Hematopoietic multipotent progenitor cell treated with erythropoietin and hydrocortisone succinate and interleukin-3 and kit ligand, for 6 days (in vitro differentiated cells): ENCODE measurements at places on chromosomes 4 and X.

GRCh38 chrX:151970027-151970426 lies 4.4 kb downstream of the GABRE start:
- no peak for DNase-seq

DNA sequence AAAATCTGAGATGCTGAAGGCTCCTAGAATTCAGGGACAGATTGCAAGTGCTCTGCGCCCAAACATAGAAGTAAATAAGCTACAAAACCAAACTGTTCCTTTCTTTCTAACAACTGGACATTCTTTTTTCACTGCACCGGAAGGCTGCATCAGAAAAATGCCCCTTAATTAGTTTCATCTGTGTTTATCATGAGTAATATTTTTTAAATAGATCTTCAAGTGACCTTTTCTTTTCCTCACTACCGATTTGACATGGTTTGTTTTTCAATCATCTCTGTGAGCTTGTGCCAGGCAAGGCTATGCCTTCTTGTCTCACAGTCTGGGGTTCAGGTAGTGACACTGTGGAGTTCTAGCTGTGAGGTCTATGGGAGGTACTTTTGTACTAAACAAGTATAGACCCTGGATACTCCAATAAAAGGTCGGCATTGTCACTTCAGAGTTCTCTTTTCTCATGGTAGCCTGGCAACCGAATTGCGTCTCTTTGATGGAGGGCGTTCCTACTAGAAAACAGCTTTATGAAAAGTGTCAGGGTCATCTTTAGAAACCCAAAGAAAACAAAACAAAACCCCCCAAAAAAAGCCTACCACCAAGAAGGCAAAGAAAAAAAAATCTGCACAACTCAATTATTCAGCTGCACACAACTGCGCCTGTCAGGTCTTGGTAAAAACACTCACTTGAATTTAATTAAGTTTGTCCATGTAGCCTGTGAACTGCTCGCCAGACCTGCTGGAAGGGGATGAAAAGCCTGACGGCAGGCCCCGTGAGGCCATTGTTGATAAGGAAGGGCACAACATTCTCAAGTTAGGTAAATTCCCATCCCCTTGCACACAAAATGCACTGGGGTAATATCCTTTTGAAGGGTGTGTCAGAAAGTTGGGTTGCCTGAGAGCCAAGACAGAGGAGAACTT lies 22.8 kb upstream of the ADAMTS3 start:
- no peak for DNase-seq

GRCh38 chr4:29538889-29539646 lies 1181.1 kb upstream of the PCDH7 start:
- no peak for DNase-seq

DNA sequence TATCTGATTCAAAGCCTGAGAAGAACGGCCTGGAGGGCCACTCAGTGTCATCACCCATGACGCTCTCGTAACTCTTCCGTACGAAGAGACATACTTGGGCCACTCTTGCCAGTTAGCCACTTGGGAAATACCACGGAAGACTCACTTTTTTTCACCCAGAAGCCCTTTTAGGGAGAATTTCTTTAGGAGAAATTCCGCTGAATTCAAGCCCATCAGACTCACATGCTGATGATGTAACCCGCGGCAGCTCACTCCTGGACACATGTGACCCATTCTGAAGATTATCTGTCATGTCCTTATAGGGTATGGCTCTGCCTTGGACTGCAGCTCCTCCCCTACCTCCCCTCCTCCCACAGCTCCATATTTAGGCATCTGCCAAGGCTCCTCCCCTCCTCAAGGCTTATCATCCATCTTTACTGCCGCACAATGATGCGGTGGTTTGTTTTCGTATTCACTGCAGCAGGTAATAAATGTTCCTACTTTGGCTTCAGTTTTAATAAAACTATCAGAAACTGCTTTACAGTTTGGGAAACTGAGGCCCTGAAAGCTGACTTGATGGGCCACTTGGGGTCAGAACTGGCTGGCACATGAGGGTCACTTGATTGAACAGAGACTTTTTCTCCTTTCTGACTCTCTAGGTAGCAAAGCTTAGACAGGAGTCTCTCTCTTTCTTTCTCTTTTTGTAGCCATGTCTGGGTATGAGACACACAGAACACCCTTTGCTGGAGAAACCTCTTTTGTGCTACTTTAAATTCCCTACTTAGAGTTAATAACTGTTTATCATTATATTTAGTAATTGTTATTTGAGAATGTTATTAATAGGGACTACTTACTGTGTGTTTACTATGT lies 42.1 kb downstream of the RHOH start:
- peak; percentile 76 for DNase-seq

DNA sequence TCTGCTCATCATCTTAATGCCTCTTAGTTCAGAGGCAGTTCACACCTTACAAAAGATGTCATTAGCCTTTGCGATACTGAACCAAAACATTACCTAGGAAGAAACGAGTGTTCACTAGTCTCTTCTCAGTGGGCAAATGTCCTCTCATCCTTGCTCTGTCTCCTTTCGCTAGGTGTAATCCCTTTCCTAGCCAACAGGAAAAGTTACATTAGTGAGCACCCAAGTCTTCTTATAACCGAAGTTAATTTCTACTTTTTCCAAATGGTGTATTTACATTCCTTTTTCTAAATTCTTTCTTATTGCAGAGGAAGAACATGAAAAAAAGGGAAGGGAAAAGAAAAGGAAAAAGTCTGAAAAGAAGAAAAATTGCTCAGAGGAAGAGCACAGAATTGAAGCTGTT lies 46.9 kb downstream of the SMIM31 start:
- DNase-seq: no peak

DNA sequence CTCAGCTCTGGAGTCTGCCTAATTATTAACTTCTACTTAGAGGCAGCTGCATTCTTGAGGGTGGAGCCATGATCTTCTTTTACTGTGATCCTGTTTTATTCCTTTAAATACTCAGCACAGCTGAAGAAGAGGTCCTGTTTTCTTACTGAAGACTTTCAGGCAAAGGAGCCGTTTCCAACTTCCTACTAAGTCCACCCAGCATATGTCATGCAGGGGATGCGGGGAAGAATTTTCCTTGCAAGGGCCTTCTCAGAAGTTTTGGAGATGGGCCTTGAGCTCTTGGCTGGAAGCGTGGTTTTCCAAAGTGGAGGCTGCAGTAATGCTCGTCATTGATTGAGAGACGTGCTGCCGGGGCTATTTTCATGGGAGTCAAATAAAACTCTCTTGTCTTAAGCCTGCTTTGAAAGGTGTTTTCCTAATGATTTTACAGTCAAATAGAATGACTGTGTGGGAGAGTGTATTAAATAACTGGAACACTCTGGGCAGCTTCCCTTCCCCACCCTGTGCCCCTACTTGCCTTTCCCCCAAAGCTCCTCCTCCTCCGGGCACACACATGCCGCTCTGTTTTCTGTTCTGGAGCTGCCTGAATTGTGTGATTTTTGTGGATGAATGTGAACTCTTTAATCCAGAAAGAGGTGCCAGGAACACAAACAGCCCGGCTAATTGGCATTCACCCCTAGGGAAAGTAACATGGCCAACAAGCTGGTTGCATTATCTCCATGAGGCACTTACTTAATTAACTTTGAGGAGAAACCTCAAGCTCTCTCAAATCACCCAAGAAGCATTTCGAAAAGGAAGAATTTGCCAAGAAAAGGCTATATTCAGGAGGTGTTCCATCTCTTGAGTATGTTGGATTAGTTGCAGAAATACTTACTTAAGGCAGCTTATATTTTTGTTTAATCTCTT lies 28.1 kb downstream of the FGF2 start:
- DNase-seq: no peak

DNA sequence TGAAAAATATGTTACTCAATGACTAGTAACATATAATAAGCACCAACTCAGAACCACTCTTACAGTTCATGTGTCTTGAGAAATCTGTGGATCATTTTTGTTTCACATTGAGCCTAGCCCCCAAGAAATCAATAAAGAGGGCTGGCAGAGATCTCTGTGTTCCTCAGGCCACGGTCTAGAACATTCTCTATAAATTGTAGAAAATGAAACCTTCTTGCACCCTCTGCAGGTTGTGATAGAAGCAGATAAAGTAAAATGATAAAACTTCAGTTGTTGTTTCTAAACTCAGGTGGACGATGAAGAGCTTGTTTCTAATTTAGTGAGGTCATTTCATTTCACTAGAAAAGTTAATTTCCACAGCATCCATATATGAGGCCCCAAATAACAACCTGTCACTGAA lies 182.7 kb downstream of the KIT start:
- peak; percentile 12 for DNase-seq

DNA sequence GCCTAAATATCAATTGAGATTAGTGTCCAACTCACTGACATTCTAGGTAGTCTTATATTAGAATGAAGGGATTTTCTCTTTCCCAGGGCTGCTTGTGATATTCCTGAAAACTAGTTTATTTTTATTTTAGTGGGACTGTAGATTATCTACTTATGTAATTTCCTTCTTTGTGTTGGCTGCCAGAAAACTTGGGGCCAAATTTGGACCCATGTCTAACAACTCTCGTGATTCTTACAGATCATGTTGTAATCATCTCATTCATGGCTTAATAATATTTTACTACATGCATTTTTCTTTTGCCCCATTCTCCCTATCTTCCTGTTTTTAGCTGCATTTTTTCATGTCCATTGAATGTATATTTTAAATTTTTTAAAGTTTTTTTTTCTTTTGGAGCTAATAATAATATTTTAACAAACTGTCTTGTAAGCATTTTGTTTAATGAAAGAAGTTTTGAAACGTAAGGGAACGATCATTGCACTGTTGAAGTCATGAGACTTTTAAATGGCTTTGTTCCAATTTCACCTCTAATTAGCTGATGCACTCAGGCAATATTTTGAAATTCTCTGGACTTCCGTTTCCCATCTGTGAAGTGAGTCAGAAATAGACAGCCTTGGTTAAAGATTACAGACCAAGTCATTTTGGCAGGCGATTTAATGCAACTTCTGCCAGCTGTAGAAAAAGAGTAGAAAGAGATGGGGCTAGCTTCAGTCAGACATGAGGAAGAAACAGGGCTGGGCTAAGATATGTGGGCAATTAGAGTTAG lies 14.3 kb upstream of the TDO2 start:
- peak; percentile 7 for DNase-seq

GRCh38 chr4:34771632-34772031 lies 1472.7 kb downstream of the ARAP2 start:
- DNase-seq: no peak

GRCh38 chrX:40247848-40248622 lies 150.3 kb upstream of the BCOR start:
- DNase-seq: no peak

- DNase-seq: no peak
These were observed 18.6 kb upstream of the TMEM185A start for GRCh38 chrX:149650162-149650561.

- no peak for DNase-seq
These were observed 185.9 kb downstream of the SHROOM3 start for GRCh38 chr4:76620723-76621468.

GRCh38 chr4:142475663-142476062 lies 370.4 kb downstream of the INPP4B start:
- DNase-seq: no peak

GRCh38 chrX:43269201-43269600 lies 386.9 kb upstream of the MAOA start:
- no peak for DNase-seq

DNA sequence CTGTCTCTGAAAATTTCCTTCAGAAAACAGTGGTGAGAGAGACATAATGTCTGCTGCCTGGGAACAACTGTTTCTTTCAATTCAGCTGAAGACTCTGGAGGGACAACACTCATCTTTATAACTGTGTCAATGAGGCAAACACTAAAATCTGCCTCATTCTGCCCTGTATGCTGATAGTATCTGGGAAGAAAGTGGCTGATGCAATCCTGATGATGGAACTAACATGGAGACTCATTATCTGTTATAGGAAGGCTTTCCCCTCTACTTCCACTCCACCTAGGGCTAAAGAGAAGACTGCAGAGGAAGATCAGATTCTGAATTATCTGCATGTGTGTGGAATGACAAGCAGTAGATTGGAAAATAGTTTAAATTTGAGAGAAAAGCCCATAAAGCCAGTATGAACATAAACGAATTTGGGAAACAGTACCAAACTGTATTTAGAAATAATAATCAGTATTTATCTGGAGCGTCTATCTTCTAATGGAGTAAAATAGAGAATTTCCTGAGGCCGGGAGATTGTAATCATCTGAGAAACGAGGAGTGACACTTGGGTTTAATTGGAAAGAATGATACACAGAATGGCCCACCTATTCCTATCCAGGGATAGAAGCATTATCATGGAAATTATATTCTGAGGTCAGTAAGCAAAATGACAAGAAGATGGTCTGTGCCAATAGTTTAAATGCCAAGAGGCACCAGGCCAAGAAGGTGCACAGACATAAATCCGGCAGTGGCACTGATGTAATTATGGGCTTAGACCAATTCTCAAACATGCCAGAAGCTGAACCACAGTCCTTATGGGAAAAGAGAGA lies 85.4 kb downstream of the SHISA3 start:
- DNase-seq: no peak

DNA sequence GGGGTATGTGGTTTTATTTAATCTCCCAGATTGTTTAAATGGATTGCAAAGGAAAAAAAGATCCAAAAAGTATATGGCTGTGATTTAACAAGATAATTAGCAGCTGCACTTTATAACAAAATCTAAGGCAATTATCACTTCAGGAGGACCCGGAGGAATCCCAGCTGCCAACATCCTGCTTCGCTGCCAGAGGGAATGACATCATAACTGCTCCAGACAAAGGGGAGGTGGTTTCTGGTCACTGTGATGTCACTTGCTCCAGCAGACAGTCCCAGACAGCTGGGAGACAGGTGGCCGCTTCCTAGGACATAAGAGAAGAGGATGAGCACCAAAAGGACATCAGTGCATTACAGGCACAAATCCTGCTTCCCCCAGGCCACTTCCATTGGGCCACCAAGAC lies 371.0 kb downstream of the BCOR start:
- DNase-seq: no peak

DNA sequence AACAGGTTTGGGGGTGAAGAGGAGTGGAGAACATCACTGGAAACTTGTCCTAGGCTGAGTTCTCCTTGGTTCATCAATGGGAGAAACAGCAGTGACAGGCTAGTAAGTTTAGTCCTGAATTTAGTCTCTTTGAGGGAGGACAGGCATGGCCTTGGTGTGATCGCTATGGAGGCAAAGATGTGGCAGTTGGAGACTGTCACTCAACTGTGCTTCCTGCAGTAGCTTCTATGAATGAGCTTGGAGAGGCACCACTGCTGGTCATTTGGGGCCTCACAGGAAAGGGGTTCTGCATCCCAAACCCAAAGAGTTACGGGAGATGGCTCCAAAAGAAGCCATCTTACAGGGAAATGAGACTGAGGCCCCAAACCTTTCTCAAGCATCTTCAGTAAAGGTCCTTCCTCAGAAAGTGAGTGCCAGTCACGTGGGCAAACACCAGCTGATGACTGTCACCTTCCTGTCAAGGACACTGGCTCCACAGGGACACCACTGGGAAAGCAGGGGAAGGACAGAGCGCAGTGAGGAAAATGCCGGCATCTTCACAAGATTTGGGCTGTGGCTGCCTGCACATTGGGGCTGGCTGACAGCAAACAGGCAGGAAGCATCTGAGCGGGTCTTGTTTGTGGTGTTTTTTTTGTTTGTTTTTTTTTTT lies 7.2 kb downstream of the MRFAP1 start:
- DNase-seq: no peak

DNA sequence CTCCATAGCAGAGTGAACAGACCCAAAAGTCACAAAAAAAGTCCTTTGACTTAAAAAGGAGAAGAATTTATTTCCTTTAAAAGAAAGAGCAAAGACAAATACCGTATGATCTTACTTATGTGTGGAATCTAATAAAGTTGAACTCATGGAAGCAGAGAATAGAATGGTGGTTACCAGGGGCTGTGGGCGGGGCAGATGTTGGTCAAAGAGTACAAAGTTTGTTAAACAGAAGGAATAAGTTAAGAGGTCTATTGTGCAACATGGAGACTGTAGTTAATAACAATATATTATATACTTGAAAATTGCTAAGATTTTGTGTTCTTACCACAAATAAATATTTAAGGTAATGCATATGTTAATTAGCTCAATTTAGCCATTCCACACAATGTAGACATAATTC lies 173.3 kb upstream of the S100G start:
- DNase-seq: no peak
